CD4-positive, alpha-beta T cell treated with Interleukin-1 beta for 1 hour (primary cell): ENCODE measurements at places on chromosomes 12 and 14.

DNA sequence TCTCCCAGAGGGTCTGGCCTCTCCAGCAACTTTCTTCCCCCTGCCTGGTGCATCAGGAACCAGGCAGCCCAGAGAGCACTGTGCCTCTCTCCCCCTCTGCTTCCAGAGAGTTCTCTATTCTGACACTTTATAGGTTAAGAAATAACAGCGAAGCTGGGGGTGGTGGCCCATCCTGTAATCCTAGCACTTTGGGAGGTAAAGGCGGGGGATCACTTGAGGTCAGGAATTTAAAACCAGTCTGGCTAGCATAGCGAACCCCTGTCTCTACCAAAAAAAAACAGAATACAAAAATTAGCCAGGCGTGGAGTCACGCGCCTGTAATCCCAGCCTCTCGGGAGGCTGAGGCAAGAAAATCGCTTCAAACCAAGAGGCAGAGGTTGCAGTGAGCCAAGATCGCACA is 58.3 kb downstream of the ESRRB start:
- DNase-seq, result no peak

- DNase-seq, result no peak
Measured at GRCh38 chr12:124695861-124696260, 128.4 kb upstream of the NCOR2 start.

GRCh38 chr12:71439362-71439612 is 311 bp upstream of the LGR5 start:
- DNase-seq, result no peak

DNA sequence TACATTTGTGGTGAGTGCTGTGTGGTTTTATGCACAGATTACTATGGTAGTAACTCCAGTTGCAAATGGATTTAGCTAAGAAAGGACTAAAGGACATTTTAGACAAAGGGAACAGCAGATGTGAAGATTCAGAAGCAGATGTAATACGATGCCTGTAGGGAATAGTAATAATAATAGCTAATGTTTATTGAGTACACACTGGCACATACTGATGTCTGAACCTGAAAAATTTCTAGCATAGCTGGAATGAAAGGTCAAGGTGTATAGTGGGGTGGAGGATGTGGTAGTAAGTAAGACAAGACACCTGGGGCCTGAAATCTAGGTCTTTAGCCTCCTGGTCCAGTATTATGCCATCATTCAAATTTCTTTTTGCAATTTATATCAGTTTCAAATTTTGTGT is 54.3 kb upstream of the LRTM2 start:
- no peak for DNase-seq

DNA sequence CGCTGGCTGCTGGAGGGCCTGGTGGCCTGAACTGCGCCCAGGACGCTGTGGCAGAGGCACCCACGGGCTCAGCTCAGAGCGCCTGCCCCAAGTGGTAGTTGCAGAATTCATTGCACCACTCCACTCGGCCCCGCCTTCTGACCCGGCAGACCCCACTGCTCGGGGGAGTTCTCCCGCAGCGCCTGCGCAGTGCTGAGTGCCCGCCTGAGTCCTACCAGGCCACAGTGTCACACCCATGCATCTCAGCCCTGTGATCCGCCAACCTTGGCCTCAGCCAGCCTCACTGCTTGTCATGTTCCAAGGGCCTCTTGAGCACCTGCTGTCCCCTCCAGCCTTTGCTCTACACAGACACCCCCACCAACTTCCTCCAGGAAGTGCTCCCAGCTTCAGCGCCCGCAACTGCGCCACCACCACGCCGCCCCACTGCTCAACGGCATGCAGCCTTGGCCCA is 12.2 kb downstream of the DEGS2 start:
- DNase-seq, result peak; percentile 79

GRCh38 chr12:60176891-60177290 is 581.1 kb downstream of the SLC16A7 start:
- no peak for DNase-seq

- no peak for DNase-seq
Measured at GRCh38 chr12:90896164-90896563, 58.8 kb downstream of the CCER1 start.

DNA sequence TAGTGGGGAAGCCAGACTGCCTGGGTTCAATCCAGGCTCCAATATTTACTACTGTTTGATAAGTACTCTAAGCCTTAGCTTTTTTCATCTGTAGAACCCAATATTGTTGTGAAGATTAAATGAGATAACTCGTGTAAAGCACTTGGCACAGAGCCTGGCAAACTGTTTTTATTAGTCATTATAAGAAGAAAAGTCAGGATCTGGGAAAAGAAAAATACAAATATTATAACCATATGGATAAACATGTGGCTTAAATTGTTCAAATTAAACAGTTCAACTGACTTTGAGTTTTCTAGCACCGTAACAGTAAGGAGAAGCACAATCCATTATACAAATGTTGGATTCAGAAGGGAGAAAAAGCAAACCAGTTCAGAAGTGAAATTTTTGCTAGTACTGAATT is 22.0 kb upstream of the CDK17 start:
- no peak for DNase-seq

DNA sequence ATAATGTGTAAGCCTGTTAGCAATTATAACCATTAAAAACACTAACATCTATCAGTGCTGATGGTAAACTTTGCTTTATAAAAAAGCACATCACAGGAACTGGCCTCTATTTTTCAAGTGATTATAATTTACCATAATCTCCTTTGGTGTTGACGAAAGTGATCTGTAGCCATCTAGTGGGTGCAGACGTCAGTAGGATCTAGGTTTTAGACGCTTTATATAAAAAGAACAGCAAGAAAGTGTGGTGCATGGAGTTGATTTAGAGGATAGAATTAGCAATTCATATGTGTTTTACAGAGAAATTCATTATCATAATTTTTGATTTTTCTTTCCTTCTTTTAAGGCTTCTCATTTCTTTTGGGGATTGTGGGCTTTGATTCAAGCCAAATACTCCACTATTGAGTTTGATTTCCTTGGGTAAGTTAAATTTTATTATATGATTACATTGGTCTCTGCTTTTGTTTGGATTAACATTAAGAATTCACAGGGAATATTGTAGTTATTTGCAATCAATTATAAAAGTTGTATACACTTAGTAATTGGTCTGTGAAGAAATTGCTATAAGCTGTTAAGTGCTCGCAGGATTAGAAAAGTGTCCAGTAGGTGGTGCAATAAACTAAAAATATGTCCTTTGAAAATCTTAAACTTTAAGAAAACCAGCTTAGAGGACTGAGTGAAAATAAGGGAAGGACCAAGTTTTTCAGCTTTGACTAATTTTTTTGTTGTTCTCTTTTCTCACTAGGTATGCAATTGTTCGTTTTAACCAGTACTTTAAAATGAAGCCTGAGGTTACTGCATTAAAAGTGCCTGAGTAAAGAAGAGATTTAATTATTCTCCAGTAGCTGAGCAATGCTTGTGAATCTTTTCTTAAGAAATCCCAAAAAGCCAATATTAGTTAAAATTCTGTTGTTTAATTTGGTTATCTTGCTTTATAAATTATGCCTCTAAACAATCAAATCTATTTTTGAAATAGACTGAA is 59.5 kb downstream of the ETNK1 start:
- DNase-seq, result no peak

- no peak for DNase-seq
Measured at GRCh38 chr12:13044906-13045299, 722 bp downstream of the FAM234B start.

GRCh38 chr12:103830730-103831320 is 10.2 kb downstream of the NT5DC3 start:
- no peak for DNase-seq

- no peak for DNase-seq
Measured at GRCh38 chr14:94964181-94964580, 193.1 kb downstream of the DICER1 start.

GRCh38 chr14:44962334-44963043 is 499 bp downstream of the TOGARAM1 start:
- no peak for DNase-seq

GRCh38 chr12:21659383-21659782 is 1.7 kb upstream of the LDHB start:
- no peak for DNase-seq

DNA sequence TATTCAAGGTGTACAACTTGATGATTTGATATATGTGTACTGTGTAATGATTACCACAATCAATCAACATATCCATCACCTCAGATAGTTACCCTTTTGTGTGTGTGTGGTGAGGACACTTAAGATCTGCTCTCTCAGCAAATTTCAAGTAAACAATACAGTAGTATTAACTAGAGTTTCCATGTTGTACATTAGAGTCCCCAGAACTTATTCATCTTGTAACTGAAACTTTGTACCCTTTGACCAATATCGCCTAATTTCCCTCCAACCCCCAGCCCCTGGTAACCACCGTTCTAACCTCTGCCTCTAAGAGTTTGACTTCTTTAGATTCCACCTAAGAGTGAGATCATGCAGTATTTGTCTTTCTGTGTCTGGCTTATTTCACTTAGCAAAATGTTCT is 12.1 kb downstream of the ADCK1 start:
- no peak for DNase-seq

GRCh38 chr12:13957576-13957975 is 23.8 kb downstream of the GRIN2B start:
- DNase-seq, result no peak

DNA sequence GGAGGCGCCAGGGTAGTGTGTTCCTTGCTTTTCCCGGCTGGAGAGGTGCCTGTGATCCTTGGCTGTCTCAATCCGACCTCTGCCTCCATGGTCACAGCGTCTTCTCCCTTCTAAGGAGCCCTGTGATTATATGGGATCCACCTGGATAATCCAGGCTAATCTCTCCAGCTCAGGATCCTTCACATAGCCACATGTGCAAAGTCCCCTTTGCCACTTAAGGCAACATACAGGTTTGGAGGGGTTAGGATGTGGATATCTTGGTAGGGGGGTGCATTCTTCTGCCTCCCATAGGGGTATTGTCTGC is 1.2 kb upstream of the HVCN1 start:
- no peak for DNase-seq

DNA sequence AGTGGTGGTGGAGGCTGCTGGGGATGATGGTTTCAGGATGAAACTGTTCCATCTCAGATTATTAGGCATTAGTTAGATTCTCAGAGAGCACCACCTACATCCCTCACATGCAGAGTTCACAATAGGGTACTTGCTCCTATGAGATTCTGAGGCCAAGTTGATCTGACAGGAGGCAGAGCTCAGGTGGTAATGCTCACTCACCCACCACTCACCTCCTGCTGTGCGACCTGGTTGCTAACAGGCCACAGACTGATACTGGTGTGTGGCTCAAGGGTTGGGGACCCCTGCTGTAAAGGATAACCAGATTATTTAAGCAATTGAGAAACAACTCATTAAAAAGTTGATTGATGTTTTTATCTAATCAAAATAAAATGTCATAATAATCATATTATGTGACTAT is 248.5 kb downstream of the RERGL start:
- DNase-seq, result no peak

- DNase-seq, result no peak
Measured at GRCh38 chr12:45974171-45974719, 16.1 kb downstream of the SCAF11 start.

GRCh38 chr12:78853231-78853630 is 11.3 kb upstream of the SYT1 start:
- DNase-seq, result no peak

DNA sequence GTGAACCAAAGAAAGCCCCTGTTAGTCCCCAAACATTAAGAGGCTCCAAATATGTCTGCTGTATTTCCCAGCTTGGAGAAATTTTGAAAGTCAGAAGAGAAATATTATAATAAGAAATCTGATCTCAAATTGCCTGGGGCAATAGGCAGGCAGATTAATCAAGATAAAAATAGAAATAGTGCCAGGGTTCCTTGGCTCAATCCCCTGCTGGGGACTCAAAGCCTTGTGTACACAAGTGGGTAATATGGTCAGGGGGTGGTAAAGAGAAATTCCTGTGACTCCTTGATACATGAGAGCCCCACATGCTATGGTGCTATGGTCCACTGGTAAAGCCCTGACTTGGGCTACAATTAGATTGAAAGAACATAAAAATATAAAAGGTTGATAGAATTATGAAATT is 41.3 kb upstream of the ARID2 start:
- no peak for DNase-seq

DNA sequence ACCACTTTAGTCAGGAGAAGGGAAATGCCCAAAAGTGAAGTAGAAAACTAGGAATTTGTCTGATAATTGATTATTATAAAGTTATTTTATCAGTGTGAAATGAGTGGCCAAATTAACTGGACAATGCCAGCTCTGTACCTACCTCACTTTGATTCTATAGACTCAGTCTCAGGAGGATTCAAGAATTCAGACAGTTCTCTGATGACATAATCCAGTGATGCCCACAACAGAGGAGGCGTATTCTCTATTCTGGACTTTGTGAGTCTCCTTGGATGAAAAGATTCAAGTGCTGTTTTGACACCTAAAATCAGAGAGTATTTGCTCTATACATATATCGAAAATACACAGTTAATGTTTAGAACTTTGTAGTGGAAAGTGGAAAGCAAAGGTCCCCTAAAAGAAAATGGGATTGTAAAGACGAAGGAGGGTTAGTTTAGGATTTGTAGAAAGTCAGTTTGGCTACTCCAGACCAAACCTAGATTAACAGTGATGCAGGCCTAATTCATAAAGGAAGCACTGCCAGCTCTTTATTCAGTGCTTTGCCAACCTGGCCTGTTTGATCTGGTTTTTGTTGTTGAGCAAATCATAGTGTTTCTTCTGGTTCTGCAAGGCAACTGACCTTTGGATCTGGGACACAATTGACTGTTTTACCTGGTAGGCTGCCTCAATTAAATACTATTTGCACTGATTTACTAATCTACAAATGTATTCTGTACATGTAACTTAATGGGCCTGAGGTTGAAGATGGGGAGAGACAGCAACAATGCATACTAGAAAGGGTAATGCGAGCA is 67.4 kb downstream of the DAD1 start:
- DNase-seq, result no peak

DNA sequence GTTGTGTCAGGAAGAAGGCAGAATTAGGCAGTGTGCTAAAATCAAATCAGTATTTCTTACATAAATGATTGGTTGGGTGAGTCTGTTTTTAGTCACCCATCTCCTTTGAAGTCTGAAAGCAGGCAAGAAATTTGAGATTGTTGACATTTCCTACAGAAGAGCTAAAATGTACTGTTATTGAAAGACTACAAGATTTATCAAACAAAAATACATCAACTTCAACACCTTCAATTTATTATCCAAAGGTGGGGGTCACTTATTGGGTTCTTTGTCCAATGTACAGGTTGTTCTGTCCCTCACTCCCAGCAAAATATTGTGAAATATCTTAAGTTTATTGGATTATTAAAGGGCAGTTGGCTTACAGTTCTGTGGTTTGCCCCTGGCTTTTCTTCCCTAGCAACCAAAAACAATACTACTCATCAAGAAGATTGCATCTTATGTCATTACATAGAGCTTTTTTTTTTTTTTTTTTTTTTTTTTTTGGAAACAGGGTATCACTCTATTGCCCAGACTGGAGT is 20.6 kb upstream of the PKP2 start:
- DNase-seq, result no peak

GRCh38 chr12:116547955-116548501 is 11.2 kb upstream of the MAP1LC3B2 start:
- no peak for DNase-seq

DNA sequence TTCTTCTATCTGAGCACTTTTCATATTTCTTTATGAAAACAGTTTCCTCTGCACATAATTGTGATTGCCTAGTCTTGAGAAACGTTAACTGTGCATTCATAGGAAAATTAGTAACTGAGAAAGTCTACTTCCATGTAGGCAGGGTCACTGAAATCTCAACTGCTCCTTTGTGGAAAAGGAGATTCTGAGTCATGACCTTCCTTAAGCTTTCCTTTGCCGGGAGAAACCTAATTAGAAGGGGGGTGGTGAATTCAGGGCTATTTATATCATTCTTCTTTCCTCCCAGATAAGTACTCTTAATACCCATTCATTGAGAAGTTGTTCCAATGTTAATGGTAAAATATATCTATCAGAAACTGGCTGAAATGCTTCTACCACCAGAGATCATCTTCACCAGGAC is 751.0 kb upstream of the TMEM132C start:
- DNase-seq, result no peak
